ENCODE measurements at places on chromosomes 3 and 15.

- no peak for DNase-seq
Measured at GRCh38 chr15:95298729-95299128, 1031.8 kb upstream of the NR2F2 start.

GRCh38 chr15:101718896-101719295 is 5.4 kb downstream of the TARS3 start:
- no peak for DNase-seq

- no peak for DNase-seq
Measured at GRCh38 chr3:183823963-183824362, 1.4 kb downstream of the MAP6D1 start.

GRCh38 chr3:100269410-100270214 is 8.8 kb downstream of the TBC1D23 start:
- no peak for DNase-seq

DNA sequence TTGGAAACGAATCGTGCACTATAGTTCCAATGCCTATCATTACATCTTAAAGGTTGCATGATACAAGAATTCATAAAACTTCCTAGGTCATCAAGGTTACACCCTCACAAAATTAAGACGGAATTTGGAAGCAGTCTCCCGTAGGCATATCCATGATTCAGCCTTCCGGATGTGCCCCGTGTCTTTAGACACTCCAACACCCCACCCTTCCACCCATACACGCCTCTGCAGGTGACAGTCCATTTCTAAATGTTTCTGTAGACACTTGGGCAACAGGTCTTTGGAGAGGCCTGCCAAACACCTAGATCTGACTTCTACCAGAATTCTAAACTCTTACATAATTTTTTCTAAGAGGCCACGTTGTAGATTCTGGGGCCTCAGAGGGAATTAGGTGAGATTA is 49.8 kb downstream of the LDHAL6B start:
- no peak for DNase-seq

- DNase-seq = no peak
Measured at GRCh38 chr15:92992720-92993119, 92.6 kb downstream of the CHD2 start.

DNA sequence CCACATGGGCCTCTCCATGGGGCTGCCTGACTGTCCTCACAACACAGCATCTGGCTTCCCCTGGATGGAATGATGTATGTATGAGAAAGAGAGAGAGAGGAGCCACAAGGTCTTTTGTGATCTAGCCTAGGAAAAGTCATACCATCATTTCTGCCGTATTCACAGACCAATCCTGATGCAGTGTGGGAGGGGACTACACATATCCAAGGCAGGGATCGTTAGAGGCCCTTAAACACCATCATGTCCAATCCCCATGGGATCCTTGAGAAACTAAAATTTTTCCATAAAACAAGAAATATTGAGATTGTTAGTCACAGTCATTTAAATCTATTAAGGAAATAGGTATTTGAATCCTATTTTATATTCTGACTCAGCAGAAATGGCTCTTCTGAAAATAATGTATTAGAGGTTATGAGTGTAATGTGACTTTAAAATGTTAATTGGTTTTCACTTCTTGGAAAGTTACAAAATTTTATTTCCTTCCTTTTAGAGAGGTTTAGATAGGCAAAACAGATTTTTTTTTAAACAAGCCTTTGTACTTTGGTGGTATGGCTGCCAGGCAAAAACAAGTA is 65.1 kb upstream of the TSC22D2 start:
- DNase-seq = no peak

DNA sequence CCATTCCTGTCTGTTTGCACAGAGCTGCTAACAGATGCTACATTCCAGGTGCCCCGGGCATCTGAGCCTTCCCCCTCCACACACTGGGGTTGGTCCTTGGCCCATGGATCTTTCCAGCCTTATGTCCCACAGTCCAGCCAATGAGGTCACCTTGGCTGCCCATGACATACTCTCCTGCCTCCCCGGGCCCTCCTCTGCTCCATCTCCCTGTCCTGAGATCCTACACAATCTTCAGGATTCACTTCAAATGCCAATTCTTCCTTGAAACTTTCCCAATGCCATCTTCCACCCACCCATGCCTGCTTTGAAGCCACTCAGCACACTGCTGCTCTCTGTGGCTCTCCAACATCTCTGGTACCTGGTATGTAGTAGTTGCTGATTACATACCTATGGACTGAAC is 4.3 kb downstream of the CHRNA3 start:
- peak; percentile 43 for DNase-seq

DNA sequence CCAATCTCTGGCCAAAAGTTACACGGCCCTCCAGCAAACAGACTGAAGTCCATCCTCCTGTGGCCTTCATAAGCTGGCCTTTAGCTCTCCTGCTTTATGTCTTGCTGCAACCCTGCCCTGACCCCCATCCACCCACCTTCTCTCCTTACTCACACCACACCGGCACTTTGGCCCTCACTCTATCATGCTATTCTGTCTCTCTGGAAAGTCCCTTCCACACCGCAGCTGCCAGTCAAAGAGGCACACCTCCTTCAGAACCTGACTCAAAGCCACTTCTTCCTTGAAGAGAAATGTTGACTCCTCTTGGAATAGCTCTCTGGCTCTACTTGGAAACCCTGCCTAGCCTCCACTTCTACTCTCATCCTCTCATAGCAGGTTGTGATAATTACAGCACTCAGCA is 4.5 kb downstream of the GPR156 start:
- no peak for DNase-seq

- no peak for DNase-seq
Measured at GRCh38 chr3:186038360-186038759, 70.5 kb downstream of the ETV5 start.

DNA sequence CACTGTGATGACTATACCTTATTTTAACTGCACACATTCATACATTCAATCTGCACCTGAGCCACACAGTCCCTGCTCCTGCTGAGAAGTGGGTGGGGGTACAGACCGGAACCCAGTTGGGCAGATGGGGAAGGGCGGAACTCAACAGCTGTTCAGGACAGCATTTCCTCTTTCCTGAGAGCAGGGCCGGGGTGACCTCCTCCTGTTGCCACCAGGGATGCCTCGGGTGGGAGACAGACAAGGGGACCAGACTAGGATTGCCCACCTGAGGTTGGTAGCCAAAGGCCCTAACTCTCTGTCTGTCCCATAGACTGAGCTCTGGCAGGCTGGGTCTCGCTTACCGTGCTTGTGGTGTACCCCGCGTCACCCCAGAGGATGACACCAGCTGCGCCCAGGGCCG is 3.9 kb downstream of the HYAL2 start:
- no peak for DNase-seq

- no peak for DNase-seq
Measured at GRCh38 chr3:128077202-128077624, 25.0 kb downstream of the SEC61A1 start.

- no peak for DNase-seq
Measured at GRCh38 chr3:67765575-67765974, 111.2 kb upstream of the SUCLG2 start.

GRCh38 chr3:73144276-73144675 is 82.8 kb downstream of the EBLN2 start:
- DNase-seq = no peak

DNA sequence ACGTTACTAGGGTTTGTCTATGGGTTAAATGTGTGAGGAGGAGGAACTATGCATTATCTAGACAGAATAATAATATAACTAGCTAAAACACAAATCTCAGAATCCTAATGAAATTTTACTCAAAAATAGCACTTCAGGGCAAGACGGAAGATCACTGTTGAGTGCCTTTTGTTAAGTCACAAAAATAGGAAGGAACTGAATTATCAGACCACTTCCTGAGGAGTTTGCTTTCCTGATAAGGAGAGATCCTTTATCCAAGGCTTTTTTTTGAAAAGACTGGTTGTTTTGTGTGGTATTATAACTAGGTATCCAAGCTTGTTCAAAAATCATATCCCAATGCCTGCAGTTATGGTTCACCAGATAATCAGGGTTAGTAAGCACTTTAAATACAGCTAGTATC is 34.6 kb downstream of the NR2E3 start:
- DNase-seq = no peak

DNA sequence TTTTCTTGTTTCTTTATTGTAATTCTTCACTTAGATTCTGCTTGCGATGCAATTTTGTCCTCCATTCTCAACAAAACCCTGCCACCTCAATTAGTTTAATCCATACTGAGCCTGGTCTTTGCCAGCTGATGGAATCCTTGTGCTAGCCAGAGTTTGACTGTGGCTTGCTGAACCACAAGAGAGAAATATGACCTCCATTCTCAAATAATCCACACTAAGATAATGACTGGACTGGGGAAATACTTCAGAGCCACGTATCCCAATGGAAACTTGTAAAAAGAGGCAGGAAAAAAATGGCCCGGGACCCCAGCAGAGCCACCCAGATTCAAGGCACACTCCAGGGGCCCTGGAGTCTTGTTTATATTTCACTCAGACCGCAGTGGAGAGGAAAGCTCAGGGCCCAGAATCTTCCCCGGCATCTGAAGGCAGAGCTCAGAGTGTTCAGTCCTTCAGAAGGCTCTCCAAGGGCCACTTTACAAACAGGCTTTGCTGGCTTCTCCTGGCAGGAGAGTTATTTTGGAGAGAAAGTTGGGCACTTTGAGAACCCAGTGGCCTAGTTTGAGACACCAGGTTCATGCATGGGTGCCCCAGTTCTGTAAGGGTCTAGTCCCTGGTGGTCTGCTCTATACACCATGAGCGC is 62.7 kb downstream of the SSUH2 start:
- DNase-seq = no peak

DNA sequence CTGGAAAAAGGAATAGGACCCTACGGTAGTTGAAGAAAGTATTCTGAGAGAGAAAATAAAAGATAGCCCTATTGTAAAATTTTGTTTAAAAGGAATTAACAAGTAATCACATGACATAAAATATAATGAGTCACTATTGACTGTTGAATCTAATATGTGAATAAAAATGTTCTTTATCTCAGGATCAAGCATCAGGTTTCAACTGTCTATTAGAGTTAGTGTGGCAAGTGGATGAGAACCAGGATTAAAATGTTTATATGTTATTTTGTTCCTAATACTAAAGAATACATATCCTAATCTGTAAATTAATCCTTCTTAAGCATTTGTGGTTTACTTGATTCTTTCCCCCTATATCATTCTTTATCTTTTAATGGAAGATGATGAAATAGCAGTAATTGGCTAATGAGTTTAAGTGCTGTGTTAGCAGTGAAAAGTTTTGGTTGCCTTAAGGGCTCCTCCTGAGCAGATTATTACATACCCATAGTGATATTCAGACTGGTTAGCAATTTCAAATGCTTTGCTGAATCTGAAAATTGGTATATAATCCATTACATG is 101.8 kb upstream of the BCHE start:
- DNase-seq = no peak

DNA sequence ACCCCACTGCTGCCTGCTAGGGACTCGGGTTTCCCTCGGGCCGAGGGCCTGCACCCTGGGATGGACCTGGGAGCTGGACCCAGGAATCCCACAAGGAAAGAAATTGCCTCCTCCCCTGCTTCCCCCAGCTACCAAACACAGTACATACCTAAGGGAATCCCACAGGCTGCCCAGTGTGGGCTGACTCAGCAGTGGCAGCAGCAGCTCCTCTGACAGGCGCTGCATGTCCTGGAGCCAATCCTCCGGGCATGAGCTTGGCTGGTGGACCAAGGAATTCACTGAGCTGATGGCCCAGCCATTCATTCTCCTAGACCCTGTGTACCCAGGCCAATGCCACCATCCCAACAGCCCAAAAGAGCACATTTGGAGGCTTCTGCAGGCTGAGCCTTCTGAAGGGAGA is 9.5 kb upstream of the LTK start:
- no peak for DNase-seq

GRCh38 chr15:98195796-98196195 is 235.3 kb downstream of the ARRDC4 start:
- no peak for DNase-seq

DNA sequence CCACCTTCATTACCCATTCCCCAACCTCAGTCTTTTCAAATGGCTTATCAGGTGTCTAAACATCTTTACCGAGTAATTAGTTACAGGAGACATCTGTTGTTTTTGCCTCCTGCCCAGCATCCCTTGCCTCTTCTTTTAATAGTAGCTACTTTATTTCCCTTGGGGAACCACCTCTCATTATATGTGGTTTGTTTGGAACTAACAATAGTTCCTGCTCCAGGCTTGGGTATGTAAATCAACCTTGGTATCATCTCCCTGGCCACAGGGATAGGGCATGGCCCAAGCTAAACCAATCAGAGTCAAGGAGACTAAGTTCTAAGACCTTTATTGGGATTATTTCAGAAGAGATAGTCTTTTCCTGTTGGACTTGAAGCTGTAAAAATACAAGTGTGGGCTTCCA is 76.6 kb downstream of the ETV5 start:
- DNase-seq = no peak

GRCh38 chr3:14331251-14331650 is 71.2 kb upstream of the SLC6A6 start:
- no peak for DNase-seq

- DNase-seq = no peak
Measured at GRCh38 chr3:86168512-86168911, 822.4 kb downstream of the VGLL3 start.

- no peak for DNase-seq
Measured at GRCh38 chr3:13282358-13282985, 137.7 kb downstream of the NUP210 start.

GRCh38 chr15:85950101-85950500 is 129.6 kb upstream of the AGBL1 start:
- DNase-seq = no peak

DNA sequence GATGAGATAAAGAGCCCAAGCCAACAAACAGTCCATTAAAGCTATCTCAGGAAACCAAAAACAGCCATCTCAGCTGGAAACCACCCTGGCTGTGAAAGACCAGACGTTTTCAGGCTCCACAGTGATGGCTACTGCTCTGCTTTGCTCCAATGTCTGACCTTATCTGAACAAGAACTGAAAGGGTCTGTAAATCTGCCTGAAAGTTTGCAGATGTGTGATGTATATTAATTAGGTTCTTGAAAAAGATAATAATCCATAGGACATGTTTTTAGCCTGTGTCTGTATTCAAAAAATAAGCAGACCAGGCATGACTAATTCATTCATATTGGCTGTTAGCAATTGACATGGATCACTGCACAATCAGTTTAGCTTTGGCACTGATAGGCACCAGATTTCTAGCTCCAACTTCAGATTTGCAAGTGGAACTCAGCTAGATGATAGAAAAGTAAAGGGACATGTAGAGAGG is 611.4 kb upstream of the NAALADL2 start:
- DNase-seq = no peak

- no peak for DNase-seq
Measured at GRCh38 chr15:37619358-37620042, 314.9 kb upstream of the TMCO5A start.

- no peak for DNase-seq
Measured at GRCh38 chr3:57696801-57697321, 4.0 kb upstream of the DENND6A start.

DNA sequence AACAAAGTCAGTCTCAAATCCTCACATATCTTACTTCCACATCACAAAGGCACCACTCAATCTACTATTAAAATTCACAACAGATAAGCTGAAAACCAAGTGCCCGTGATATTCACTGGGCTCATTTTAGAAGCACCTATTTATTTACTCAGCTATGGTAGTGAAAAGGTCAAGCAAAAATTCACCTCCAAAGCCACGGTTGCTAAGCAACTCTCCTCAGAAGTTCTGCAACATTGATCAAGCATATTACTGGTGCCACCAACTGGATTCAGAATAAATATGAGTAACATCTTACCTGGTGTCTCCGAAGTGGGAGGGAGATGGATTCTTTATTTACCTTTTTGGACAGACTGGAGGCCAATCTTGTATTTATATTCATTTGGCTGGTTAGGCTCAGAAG is 714.8 kb downstream of the FHIT start:
- DNase-seq = no peak

GRCh38 chr3:141578202-141578973 is 91.6 kb downstream of the RASA2 start:
- DNase-seq = no peak

GRCh38 chr3:147680837-147681483 is 271.8 kb downstream of the ZIC1 start:
- no peak for DNase-seq
